Activated naive CD4-positive, alpha-beta T cell treated with anti-CD3 and anti-CD28 coated beads, Interleukin-2, amount 10 ng/mL, durations not matched to agents 7 days and 5 days (primary cell): ENCODE measurements at places on chromosomes 7 and 10.

DNA sequence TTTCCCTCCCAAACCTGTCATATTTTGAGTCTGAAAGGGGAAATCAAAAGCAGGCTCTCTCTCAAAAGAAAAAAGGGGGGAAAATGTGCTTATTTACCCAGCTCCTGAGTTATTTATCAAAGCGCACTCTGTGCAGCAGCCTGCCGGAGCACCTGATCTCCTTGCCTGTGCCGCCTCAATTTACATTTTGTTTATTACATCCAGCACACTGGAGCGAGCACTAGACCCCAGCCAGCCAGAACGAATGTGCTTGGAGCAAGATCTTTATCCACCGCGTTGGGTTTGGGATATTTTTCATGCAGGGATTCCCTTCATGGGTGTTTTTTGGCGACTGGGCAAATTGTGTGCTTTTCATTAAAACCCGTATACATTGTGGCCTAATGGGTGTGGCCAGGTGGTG is 161.9 kb upstream of the INSYN2A start:
- DNase-seq: no peak

DNA sequence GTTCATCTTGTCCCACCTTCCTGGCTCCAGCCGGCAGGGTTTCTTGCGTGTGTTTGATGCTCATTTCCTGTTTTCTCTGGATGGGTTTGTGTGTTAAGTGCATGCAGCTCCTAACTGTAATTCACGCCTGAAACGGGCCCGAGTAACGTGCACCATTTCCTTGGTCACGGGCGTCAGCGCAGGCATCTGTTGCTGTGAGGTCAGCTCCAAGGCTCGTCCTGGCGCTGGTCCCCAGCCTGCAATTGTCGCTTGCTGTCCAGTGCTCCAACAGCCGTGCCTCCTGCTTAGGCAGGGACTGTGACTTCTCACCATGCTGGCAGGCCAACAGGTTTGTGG is 201.1 kb downstream of the GLRX3 start:
- DNase-seq: no peak

- no peak for DNase-seq
Observed at GRCh38 chr7:82389876-82390275, 53.7 kb downstream of the CACNA2D1 start.

- no peak for DNase-seq
Observed at GRCh38 chr10:3312403-3312940, 139.9 kb upstream of the PITRM1 start.

DNA sequence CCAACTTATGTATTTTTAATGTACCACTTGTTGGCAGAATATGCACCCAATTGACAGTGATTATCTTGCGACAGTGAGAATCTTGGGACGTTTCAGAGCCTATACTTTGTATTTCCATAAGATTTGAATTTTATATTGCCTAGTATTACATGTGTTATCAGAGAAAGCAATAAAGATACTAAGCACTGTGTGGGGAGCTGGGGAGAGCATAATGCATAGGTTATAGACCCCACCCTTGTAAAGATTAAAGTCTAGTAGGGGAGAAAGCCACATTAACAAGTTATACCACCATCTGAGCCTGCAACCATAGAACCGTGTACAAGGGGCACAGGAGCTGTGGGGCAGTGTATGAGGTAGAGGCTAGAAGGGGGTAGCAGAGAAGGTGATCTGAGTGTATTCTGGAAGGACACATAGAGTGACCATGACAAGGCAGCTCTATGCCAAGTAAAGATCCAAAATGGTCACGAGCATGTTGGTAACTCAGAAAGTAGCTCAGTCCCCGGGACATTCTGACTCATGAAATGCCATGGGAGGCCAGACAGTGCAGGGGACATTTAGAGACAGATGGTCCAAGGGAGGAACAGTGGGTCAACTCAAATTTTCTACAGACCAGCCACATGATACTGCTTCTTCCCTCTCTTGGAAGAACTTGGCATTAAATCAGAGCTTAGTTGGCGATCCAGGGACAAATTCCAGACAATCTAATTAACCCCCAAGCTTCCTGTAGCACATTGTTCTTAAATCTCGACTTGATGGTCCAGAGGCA is 84.5 kb downstream of the ADRA2A start:
- DNase-seq: no peak

DNA sequence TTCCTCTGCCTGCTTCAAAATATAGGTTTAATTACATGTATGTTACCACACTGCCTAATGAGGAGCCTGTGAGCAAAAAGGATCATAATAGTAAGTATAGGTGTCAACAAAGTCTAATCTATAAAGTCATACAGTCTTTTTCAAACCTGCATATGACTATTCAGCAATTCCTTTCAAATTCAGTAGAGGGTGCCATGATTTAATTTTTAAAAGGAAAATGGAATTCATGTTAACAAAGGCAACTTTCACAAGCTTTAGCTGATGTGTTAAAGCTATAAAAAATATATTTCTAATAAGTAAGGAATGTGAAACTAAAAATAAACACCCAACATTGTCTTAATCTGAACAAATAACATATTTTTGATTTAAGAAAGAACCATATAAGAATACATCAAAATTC is 52.1 kb downstream of the MPP7 start:
- no peak for DNase-seq

DNA sequence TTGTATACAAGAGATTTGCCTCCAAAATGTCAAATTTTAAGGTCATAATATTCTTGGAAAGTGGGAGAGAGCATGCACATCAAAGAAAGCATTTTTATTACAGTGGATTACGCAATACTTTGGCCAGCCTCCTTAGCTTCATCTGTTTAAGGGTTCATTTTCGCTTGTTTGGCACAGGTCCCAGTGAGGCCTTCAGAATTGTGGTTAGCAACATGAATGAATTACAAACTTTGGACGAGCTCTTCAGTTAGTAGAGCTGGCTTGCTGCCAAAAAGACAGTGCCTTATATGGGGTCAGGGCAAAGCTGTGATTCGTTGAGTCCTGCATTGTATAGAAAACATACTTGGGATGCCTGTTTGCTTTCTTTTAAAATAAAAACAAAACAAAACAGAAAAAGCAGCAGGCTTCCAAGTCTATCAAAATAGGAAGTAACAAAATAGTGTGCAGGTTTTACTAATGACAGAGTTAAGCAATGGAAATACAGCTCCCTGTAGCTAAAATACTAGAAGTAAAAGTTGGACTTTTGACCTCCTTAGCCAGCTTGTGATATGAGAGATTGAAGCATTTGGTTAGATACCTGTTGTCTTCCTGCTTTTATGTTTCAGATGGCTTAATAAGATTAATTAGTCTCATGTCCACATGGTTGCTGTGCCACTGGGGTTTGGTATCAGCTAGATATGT is 190.8 kb downstream of the MLLT10 start:
- peak; percentile 62 for DNase-seq

GRCh38 chr7:149620961-149621360 is 123.4 kb upstream of the ZNF746 start:
- DNase-seq: no peak

DNA sequence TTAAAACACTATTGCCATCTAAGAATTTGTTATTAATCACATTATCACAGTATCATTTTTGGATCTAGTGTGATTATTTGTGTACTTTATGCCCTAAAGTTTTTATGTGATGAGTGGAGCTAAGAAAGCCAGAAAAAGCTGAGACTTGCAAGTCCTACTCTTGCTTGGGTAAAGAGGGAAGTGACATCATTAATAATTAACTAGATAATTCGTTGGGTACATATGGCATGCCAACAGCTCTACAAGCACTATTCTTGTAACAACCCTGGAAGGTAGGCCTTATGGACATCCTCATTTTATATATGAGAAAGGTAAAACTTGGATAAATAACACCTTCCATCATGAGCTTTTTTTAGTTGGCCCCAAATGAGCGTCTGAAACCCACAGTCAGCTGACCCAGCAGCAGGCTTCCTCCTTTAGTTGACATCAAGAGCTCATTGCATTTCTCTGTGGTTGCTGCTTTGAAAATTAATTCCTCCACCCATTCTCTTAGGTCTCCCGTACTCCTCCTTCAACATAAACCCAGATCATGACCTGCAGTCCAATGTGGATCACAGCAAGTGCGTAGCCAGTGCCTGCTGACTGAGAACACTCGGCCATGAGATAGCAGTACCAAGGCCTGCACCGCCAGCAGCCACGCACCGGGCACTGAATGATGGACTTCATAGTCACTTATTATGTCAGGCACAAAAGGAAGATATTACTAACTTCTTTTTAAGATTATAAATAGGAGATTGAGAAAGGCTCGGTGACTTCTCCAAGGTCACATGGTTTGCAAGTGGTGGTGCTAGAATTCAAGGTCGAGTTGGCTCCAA is 292.0 kb upstream of the AOAH start:
- no peak for DNase-seq

- DNase-seq: no peak
Observed at GRCh38 chr10:32227802-32228201, 119.2 kb downstream of the EPC1 start.

- no peak for DNase-seq
Observed at GRCh38 chr10:89158446-89158845, 48.7 kb downstream of the CH25H start.

GRCh38 chr7:25262586-25262985 is 34.3 kb upstream of the NPVF start:
- no peak for DNase-seq

- DNase-seq: no peak
Observed at GRCh38 chr7:77993838-77994237, 195.3 kb downstream of the PHTF2 start.

- no peak for DNase-seq
Observed at GRCh38 chr10:69412232-69412790, 4.4 kb downstream of the TACR2 start.

- no peak for DNase-seq
Observed at GRCh38 chr10:73039635-73040034, 57.0 kb downstream of the P4HA1 start.

GRCh38 chr7:132551886-132552285 is 24.4 kb downstream of the PLXNA4 start:
- DNase-seq: no peak

- DNase-seq: no peak
Observed at GRCh38 chr10:67088036-67088435, 162.2 kb downstream of the LRRTM3 start.

DNA sequence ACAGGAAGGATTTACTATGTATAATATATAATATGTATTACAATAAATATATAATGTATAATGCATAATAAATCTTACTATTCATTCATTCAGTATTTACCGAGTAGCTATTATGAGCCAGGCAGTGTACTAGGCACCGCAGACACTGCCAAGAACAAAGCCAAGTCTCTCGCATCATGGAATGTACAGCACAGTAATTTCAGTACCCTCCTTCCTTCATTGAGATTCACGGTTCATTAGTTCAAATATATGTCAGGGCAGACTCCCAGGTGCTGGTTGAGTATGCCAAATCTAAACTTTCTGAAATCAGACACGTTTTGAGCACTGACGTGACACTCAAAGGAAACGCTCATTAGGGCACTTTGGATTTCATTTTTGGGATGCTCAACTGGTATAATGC is 9.1 kb downstream of the USP6NL start:
- DNase-seq: no peak

GRCh38 chr7:48161407-48162125 is 9.7 kb upstream of the ABCA13 start:
- DNase-seq: no peak

- no peak for DNase-seq
Observed at GRCh38 chr10:11715815-11716494, 26.2 kb upstream of the ECHDC3 start.

GRCh38 chr10:127702271-127702670 is 34.7 kb upstream of the FOXI2 start:
- DNase-seq: no peak

DNA sequence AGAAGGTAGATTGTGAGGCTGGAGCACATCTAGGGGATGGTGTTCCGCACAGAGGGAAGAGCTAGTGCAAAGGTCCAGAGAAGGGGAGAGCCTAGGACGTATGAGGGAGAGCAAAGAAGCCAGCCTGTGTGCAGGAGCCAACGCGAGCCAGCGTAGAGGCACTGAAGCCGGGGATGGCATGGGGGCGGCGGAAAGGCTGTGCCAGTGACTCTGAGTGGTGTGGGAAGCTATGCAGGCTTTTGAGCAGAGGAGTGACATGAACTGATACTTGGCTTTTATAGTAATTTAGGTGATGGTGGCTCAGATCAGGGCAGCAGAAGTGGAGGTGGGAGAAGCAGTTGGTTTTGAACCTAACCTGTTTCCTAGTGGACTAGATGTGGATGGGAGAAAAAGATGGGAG is 65.8 kb downstream of the ATXN7L1 start:
- no peak for DNase-seq

DNA sequence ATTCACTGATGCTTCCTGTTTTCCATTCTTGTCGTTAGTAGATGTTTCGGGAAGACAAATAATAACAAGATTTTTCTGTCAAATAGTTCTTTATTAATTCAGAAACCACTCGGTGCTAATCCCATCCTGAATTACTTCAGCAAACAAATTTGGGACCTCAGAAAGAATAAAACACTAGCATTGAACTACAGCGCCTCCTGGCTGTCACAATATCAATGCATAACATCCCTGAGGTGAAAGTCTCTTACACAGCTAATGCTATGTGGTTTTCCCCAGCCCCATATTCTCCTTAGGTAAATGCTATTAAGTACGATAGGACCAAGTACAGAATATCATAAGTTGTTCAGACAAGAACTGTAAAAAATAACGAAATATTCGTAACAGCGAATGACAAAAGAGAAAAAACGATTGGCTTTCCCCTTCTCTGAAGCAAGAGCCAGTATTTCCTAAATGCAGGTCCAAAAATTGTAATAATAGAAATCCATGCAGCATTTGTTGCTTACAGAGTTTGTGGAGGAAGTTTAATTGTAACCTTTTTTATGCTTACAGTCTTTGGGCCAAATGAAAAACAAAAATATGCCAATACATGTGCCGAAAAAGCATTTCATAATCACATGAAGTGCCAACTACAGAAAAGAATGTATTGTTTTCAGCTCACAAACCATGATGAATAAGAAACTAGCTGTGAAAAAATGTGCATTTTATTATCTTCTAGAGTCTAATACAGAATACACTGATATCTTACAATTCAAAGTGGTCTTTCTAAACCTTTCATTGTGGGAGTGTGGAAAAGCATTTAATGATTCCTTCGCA is 47.3 kb downstream of the MYPN start:
- peak; percentile 75 for DNase-seq

GRCh38 chr10:21624951-21625350 is 90.9 kb downstream of the MLLT10 start:
- DNase-seq: no peak

DNA sequence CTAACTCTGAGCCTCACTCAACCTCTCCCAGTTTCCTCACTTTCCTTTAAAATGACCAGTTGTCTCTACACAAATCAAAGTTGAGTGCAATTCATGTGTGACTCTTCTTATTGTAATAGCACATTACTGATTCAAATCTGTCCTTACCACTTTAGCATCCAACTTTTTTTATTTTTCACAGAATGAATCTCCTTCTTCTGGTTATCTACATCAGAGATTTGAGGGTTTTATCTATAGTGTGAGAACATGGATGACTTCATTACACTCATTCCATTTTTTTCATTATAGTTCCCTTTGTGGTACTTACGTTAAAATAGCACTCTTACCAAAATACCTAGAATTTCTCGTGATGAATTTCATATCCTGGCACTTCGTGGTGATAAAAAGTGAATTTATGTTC is 43.3 kb downstream of the RTKN2 start:
- DNase-seq: no peak

GRCh38 chr7:155791836-155792235 is 20.4 kb downstream of the SHH start:
- no peak for DNase-seq
